RWPE1 (cell line): ENCODE measurements at places on chromosomes 4 and X.

- DNase-seq = peak; percentile 50
Measured at GRCh38 chr4:60724623-60725022, 475.5 kb upstream of the ADGRL3 start.

DNA sequence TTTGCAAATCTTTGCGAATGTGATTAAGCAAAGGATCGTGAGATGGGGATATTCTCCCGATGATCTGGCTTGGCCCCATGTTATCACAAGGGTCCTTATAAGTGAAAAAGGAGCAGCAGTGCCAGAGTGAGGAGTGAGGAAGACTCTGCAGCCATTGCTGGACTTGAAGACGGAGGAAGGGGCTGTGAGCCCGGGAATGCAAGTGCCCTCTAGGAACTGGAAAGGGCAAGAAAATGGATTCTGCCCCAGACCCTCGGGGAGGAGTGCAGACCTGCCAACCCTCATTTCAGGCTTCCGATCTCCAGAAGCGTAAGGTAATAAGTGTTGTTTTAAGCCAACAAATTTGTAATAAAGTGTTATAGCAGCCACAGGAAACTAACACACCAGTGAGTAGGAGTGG, 76.3 kb downstream of the EVC start:
- no peak for DNase-seq

DNA sequence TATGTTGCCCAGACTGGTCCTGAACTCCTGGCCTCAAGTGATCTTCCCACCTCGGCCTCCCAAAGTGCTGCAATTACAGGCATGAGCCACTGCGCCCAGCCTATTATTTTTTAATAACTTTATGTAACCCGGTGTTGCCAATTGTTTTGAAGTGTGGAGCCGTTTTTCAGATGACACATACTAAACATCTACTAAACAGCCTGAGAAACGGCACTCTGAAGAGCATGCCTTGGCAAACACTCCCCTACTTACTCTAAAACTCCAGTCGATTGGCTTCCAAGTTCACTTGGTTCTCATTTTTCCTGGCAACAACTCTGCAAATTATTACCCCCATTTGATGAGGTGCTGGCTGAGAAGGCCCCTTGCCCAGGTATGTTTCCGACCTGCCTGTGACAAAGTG, 131.1 kb downstream of the GPR143 start:
- DNase-seq = no peak

- DNase-seq = no peak
Measured at GRCh38 chr4:111807576-111807975, 337.7 kb upstream of the FAM241A start.

GRCh38 chr4:17812801-17813200, 2.0 kb downstream of the NCAPG start:
- DNase-seq = no peak

GRCh38 chr4:53706422-53707032, 115.2 kb upstream of the LNX1 start:
- DNase-seq = peak; percentile 30

GRCh38 chr4:79540143-79540542, 132.1 kb upstream of the GK2 start:
- DNase-seq = no peak

GRCh38 chr4:43709443-43709842, 739.2 kb downstream of the KCTD8 start:
- DNase-seq = no peak

- DNase-seq = no peak
Measured at GRCh38 chrX:121161501-121161933, 114.1 kb downstream of the GLUD2 start.

DNA sequence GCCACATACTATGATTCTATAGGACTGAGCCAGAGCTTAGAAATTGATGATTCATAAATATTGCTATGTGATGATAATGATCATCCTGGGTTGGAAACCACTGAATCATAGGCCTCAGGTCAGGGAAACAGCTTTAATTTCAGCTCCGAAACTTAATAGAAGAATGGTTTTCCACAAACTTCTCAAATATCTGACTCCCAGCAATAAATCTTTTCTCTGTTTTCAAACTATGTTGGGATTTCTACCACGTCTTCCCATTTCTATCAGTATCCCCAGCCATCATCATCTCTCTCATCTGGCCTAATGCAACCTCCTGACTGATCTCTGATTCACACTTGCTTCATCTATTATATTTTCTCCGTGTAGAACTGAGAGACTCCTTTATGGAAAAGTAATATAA, 521.8 kb upstream of the AGA start:
- DNase-seq = peak; percentile 15

DNA sequence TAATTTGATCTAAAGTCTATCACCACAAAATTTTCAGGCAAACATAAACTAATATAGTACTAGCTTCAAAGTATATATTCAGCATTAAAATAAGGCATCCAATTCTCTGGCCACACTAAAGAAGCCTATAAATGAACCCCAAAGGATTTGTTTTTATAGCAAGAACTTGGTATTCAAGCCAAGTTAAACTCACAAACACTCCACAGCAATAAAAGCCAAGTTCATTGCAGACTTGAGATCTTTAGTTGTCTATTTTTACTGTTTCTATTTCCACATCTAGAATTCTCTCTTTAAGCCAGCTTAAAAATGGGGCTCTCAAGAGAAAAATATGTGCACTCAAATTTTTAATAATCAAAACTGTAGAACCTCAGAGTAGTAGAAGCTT, 51.1 kb downstream of the WDFY3 start:
- DNase-seq = no peak

DNA sequence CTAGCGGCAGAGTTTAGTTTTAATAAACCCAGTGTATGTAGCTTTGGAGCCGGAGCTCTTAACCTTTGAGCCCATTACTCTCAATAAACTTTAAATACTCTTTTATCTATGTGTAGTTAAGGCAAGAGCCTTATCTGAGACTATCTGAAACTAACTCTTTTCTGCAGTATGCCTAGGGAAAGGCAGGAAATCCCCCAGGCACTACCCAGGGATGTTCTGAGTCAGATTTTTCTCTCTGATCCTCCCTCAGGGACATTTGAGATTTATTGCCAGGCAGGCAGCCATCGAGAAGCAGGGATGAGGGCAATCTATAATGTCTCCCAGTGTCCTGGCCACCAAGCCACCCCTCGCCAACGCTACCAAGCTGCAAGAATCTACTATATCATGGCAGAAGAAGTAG, 39.1 kb downstream of the HEPH start:
- no peak for DNase-seq

GRCh38 chr4:126268106-126268505, 953.4 kb downstream of the FAT4 start:
- no peak for DNase-seq

DNA sequence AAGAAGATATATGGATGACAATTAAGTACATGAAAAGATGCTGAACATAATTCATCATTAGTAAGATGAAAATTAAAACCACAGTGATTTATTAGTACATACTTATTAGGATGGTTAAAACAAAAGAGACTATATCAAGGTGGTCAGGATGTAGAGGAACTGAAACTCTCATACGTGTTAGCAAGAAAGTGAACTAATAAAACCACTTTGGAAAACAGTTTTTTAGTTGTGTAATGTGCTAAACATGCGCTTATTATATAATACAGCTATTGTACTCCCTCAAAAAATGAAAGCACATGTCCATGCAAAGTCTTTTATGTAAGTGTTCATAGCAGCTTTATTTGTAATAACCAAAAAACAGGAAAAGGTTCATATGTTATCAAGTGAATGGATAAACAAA, 89.9 kb upstream of the KCTD8 start:
- no peak for DNase-seq

DNA sequence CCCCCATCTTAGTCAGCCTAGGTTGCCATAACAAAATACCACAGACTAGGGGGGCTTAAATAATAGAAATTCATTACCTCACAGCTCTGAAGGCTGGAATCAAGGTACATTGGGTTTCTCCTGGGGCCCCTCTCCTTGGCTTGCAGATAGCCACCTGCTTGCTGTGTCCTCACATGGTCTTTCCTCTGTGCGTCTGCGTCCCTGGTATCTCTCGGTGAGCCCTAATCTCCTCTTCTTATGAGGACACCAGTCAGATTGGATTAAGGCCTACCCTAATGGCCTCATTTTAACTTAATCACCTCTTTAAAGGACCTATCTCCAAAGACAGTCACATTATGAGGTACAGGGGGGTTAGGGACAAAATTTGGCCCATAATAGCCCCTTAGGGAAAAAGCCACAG, 98.0 kb downstream of the SH3KBP1 start:
- no peak for DNase-seq

DNA sequence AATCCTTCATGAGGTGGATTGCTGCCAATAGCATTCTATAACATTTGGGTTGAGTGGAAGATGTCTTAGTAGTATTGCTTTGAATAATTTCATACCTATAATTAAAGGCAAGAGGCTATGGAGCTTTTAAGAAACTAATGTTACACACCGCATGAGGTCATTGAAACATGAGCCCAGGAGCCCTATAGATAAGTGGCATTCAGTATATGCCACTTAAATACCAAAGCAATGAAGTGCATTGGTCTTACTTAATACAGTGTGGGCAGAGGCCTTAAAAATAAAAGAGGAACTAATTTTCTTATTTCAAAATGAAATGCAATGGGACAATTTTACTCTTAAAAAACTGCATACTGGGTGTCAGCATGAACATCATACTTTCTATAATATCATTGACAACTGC, 47.5 kb downstream of the SPATA18 start:
- DNase-seq = no peak

- DNase-seq = no peak
Measured at GRCh38 chrX:155148724-155149537, 67.3 kb upstream of the VBP1 start.

DNA sequence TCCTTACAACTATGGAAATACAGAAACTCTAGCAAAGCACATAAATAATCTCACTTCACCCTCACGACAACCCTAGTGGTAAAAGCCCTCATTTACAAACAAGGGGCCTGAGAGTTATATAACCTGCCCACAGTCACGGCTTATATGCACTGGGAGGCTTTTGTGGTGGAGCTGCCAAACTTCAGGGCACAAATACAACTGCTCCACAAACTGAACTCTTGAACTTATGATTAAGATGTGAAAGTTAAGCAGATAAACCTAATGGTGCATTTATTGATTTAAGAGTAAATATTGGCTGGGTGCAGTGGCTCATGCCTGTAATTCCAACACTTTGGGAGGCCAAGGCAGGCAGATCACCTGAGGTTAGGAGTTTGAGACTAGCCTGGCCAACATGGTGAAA, 19.0 kb downstream of the SLC2A9 start:
- no peak for DNase-seq

DNA sequence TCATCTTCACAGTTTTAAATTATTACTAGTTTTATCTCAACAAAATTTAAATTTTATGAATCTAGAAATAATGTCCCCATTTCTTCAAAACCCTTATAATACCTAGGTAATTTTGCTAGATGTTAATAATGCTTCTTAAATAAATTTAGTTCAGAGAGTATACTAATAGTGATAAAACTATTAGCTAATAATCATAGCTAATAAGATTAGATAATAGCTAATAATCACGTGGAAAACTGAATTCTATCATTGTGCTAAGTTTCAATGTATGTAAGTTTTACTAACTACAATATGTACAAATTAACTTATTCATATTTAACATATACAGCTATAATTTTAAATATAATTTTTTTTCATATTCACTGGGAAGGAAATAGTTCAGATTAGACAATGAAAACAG, 10.2 kb downstream of the ANKRD17 start:
- DNase-seq = no peak

DNA sequence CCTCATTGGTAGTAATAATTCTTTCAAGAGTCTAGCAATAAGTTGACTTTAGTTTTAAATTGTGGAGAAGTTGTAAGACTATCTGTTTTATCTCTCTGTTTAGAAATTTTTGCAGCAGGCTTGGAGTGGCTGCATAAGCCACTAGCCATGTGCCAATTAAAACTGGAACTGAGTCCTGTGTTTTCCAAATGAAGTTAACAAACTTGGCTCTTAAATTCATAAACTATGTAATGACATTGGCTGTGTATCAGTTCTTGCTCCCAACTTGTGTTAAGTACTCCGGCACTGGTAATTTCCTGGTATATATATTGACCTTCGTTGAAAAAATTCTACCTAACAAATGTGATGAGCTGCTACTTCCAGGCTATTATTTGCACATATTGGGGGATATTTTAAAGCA, 420.4 kb downstream of the GBA3 start:
- no peak for DNase-seq

- DNase-seq = no peak
Measured at GRCh38 chr4:146098397-146098796, 77.1 kb upstream of the LSM6 start.

- DNase-seq = no peak
Measured at GRCh38 chrX:107704181-107704580, 71.4 kb downstream of the TSC22D3 start.

DNA sequence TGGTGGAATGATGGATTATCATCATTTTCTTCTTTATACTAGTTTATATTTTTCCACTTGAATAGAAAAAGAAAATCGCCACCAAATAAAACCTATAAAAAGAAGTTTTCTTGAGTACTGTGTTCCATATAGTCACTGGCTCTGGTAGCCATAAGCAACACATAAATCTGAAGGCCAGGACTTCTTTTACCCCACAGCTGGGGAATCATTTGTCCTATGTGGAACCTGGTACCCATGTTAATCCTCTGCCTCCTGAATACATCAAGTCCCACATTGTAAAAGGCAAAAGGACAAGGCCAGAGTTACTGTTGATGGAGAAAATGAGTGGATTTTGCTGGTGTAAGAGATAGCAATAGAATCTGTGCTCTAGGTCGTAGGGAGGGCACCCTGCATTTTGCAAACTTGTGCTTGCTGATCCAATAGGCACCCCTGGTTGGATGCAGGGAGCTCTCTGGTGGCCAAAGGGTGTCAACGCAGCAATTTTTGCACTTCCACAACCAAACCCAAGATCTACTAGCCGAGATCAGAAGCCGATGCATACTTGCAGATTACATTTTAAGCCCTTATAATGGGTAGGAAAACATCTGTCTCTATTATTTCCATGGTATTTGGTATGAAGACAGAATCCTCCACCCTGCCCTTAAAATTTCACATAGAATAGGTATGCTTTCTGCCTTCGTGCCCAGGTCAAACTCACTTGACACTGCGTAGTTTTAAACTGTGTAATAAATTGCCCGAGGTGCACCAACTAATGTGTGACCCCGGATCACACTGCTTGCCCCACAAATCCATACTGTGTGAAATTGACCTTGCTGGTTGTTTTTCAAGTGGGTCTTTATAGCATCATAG, 146.2 kb upstream of the SCML1 start:
- peak; percentile 46 for DNase-seq

DNA sequence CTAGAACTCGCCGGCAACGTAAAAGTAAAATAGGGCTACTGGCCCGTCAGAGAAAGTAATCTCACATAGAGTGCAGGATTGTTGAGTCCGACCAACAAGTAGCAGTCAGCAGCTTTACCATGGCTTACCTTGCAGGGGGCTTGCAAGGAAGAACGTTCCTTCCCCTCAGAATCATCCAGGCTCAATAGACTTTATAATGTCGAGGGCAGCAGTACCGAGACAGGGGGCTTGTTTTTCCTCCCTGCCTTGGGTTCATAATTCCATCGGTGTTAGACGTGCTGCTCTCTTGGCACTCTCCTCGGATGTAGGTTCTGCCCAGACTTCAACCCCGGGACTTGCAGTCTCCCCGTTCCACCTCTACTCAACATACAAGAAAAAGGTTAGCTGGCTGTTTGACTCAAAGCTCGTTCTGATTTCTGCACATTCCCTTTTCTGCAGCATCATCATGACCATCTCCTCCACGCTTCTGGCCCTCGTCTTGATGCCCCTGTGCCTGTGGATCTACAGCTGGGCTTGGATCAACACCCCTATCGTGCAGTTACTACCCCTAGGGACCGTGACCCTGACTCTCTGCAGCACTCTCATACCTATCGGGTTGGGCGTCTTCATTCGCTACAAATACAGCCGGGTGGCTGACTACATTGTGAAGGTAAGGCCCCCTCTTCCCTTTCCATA, 1.5 kb downstream of the SLC10A4 start:
- DNase-seq = no peak
